ENCODE measurements at places on chromosomes 13 and 19. TPM values are rescaled to one million over a fixed set of nuclear protein-coding genes. Genes with fewer than 3 reads are reported as not detected.

The PSPN gene
- total RNA-seq = 2.0 TPM

The GRK1 gene
- not detected for total RNA-seq

The COL4A1 gene
- 218 TPM for total RNA-seq

The USPL1 gene
- total RNA-seq = 18.4 TPM

The CRX gene
- total RNA-seq = not detected

The KLK10 gene
- 0.63 TPM for total RNA-seq

The FKRP gene
- total RNA-seq = 20.5 TPM

The TINCR gene
- total RNA-seq = 0.94 TPM

The P2RY11 gene
- 17.3 TPM for total RNA-seq

GRCh38 chr13:44976196-44976595, 13.1 kb downstream of the NUFIP1 start:
- H3K27ac ChIP-seq = no peak overlapping the region
- no peak overlapping the region for H3K4me3 ChIP-seq
- peaks cover 3% of the 10 kb centered on the region for H3K4me1 ChIP-seq
- peaks cover 9% of the 10 kb centered on the region for H3K36me3 ChIP-seq
- no peaks in the 10 kb centered on the region for H3K27me3 ChIP-seq
- DNase-seq = no peak

- H3K4me1 ChIP-seq = no peaks in the 10 kb centered on the region
- no peak overlapping the region for H3K27ac ChIP-seq
- DNase-seq = no peak
- no peak overlapping the region for H3K4me3 ChIP-seq
- H3K27me3 ChIP-seq = no peaks in the 10 kb centered on the region
- peaks cover 65% of the 10 kb centered on the region for H3K36me3 ChIP-seq
These were observed 29.2 kb upstream of the GARRE1 start for GRCh38 chr19:34224996-34225658.

DNA sequence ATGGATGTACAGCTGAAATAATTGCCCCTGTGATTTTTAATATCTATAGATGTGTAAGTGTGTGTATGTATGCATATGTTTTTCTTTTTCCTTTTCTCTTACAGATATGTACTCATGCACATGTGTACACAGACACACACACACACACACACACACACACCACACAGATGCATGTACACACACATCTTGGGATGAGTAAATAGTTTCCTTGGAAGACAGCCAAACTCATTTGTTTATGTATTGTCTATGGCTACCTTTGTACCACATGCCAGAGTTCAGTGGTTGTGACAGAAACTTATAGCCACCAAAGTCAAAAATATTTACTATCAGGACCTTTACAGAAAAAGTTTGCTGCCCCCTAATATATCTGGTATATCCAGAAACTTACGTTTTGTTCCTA, 192.6 kb downstream of the MAB21L1 start:
- no peak for DNase-seq
- H3K4me1 ChIP-seq = no peaks in the 10 kb centered on the region
- no peaks in the 10 kb centered on the region for H3K27me3 ChIP-seq
- no peak overlapping the region for H3K4me3 ChIP-seq

- no peaks in the 10 kb centered on the region for H3K36me3 ChIP-seq
- no peaks in the 10 kb centered on the region for H3K27me3 ChIP-seq
- H3K4me3 ChIP-seq = no peak overlapping the region
- no peak for DNase-seq
These were observed 8.3 kb upstream of the DZIP1 start for GRCh38 chr13:95652821-95653220.

DNA sequence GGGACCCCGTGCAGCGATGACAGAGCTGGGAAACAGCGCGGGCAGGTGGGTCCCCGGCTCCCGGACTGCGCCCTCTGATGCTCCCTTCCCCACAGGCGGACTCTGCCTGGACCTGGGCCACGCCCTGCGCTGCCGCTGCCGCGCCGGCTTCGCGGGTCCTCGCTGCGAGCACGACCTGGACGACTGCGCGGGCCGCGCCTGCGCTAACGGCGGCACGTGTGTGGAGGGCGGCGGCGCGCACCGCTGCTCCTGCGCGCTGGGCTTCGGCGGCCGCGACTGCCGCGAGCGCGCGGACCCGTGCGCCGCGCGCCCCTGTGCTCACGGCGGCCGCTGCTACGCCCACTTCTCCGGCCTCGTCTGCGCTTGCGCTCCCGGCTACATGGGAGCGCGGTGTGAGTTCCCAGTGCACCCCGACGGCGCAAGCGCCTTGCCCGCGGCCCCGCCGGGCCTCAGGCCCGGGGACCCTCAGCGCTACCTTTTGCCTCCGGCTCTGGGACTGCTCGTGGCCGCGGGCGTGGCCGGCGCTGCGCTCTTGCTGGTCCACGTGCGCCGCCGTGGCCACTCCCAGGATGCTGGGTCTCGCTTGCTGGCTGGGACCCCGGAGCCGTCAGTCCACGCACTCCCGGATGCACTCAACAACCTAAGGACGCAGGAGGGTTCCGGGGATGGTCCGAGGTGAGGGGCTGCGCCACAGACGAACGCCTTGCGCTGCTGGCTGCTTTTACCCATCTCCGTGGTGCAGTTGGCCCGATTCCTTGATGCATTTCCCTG, 7.8 kb upstream of the SELENOV start:
- peaks cover 4% of the 10 kb centered on the region for H3K4me1 ChIP-seq
- no peaks in the 10 kb centered on the region for H3K27me3 ChIP-seq
- peak; percentile 84 for DNase-seq
- no peak overlapping the region for H3K27ac ChIP-seq

- no peak overlapping the region for H3K4me3 ChIP-seq
- H3K36me3 ChIP-seq = no peaks in the 10 kb centered on the region
- no peak overlapping the region for H3K27ac ChIP-seq
- H3K4me1 ChIP-seq = no peaks in the 10 kb centered on the region
- no peaks in the 10 kb centered on the region for H3K27me3 ChIP-seq
- DNase-seq = no peak
These were observed 19.3 kb upstream of the SGCG start for GRCh38 chr13:23161481-23161825.

GRCh38 chr19:44587963-44588770, 25.2 kb upstream of the IGSF23 start:
- H3K36me3 ChIP-seq = no peaks in the 10 kb centered on the region
- H3K4me1 ChIP-seq = no peaks in the 10 kb centered on the region
- H3K27ac ChIP-seq = no peak overlapping the region
- no peak overlapping the region for H3K4me3 ChIP-seq

DNA sequence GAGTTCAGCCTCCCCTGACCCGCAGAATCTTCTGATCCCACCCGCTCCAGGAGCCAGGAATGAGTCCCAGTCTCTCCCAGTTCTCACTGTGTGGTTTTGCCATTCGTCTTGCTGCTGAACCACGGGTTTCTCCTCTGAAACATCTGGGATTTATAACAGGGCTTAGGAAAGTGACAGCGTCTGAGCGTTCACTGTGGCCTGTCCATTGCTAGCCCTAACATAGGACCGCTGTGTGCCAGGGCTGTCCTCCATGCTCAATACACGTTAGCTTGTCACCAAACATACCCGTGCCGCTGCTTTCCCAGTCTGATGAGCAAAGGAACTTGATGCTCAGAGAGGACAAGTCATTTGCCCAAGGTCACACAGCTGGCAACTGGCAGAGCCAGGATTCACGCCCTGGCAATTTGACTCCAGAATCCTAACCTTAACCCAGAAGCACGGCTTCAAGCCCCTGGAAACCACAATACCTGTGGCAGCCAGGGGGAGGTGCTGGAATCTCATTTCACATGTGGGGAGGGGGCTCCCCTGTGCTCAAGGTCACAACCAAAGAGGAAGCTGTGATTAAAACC, 1.1 kb upstream of the APOE start:
- no peaks in the 10 kb centered on the region for H3K27me3 ChIP-seq
- peak overlapping the region; percentile 86 for H3K4me3 ChIP-seq
- peaks cover 3% of the 10 kb centered on the region for H3K36me3 ChIP-seq
- peak overlapping the region; percentile 25 for H3K27ac ChIP-seq
- H3K4me1 ChIP-seq = no peaks in the 10 kb centered on the region
- no peak for DNase-seq

GRCh38 chr19:57947088-57947418, 453 bp downstream of the ZNF256 start:
- peak overlapping the region; percentile 57 for H3K27ac ChIP-seq
- no peaks in the 10 kb centered on the region for H3K27me3 ChIP-seq
- H3K4me1 ChIP-seq = peaks cover 16% of the 10 kb centered on the region
- no peak for DNase-seq

All from kidney (tissue), 22 donors.